Tibial nerve (tissue), 4 donors: ENCODE measurements at places on chromosomes 13 and 19. TPM values are rescaled to one million over a fixed set of nuclear protein-coding genes. Genes with fewer than 3 reads are reported as not detected.

Gene PDS5B
- 48.8 TPM for total RNA-seq

GRCh38 chr19:39360599-39360998 is 18.4 kb downstream of the SAMD4B start:
- peak overlapping the region; percentile 99 for H3K27ac ChIP-seq
- H3K27me3 ChIP-seq = no peaks in the 10 kb centered on the region
- H3K36me3 ChIP-seq = peaks cover 5% of the 10 kb centered on the region
- peaks cover 4% of the 10 kb centered on the region for H3K4me1 ChIP-seq
- H3K4me3 ChIP-seq = no peak overlapping the region

DNA sequence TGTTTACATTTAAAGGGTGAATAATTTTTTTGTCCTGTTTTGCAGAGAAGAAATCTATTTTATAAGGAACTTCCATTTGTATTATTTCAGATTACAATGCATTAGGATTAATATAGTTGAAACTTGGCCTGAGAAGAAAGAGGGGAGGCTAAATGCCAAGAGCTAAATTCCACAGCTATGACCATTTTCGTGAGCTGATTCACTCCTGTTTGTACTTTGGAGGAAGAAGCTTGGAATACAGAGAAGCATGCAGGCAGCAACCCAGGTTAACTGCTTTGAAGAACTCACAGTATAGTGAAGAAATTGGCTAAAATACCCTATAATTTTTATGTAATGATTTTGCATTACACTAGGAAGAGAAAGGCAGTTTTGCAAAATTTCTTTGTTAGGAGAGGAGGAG is 309.4 kb upstream of the KLF12 start:
- no peaks in the 10 kb centered on the region for H3K36me3 ChIP-seq
- H3K4me1 ChIP-seq = peaks cover 4% of the 10 kb centered on the region
- no peak overlapping the region for H3K27ac ChIP-seq
- no peak overlapping the region for H3K4me3 ChIP-seq
- H3K27me3 ChIP-seq = no peaks in the 10 kb centered on the region

DNA sequence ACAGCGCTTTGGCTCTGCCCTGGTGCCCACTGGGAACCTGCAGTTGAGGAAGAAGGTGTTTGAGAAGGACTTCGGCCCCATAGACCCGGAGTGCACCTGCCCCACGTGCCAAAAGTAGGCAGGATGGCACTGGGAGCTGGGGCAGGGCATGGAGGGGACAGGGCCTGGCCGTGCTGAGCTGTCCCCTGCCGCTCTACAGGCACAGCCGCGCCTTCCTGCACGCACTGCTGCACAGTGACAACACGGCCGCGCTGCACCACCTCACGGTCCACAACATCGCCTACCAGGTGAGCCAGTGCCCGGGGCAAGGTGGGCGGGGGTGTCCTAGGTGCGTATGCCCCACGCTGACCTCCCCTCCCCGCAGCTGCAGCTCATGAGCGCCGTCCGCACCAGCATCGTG is 5.1 kb upstream of the DNM2 start:
- peaks cover 67% of the 10 kb centered on the region for H3K36me3 ChIP-seq
- H3K27me3 ChIP-seq = no peaks in the 10 kb centered on the region
- no peak overlapping the region for H3K27ac ChIP-seq
- H3K4me3 ChIP-seq = no peak overlapping the region
- DNase-seq = no peak
- peaks cover 5% of the 10 kb centered on the region for H3K4me1 ChIP-seq

DNA sequence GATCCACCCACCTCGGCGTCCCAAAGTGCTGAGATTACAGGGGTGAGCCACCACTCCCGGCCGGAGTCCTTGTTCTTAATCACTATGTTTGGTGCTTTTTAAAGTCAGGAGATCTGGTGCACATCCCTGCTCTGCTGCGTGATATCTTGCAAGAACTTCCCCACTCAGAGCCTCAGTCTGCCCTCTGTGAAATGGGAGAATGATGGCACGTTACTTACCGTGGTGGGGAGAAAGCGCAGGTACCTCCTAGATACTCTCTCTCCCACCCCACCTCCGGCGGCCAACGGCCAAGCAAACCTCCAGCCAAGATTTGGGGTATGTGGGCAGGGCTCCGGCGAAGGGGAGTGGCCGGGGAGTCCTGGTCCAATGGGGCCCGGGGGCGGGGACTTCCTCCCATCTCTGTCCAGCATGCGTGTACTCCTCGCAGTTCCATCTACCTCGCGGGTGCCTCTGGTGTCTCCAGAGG is at the start of gene RYR1:
Gene RYR1 (plus strand): TSS at position 424 of the 466 bp plus-strand sequence. CDS start 139 bp downstream, outside the sequence.
- no peak within 1 kb of the TSS for H3K27ac ChIP-seq
- DNase-seq = peak; percentile 36
- peaks cover 4% of the 10 kb centered on the region for H3K4me1 ChIP-seq
- no peaks in the 10 kb centered on the region for H3K36me3 ChIP-seq
- H3K4me3 ChIP-seq = no peak within 1 kb of the TSS

GRCh38 chr13:44470638-44471562 is 97.3 kb downstream of the SERP2 start:
- no peak overlapping the region for H3K27ac ChIP-seq
- no peak overlapping the region for H3K4me3 ChIP-seq
- DNase-seq = no peak
- H3K36me3 ChIP-seq = no peaks in the 10 kb centered on the region

Gene ZNF850
- total RNA-seq = 3.1 TPM

Gene GPR18
- not detected for total RNA-seq

Gene GJB6
- total RNA-seq = not detected

- no peak overlapping the region for H3K27ac ChIP-seq
- H3K4me1 ChIP-seq = no peaks in the 10 kb centered on the region
- no peak for DNase-seq
- no peak overlapping the region for H3K4me3 ChIP-seq
- H3K27me3 ChIP-seq = no peaks in the 10 kb centered on the region
These were observed 97.0 kb upstream of the RNF113B start for GRCh38 chr13:98273824-98274742.

- H3K27ac ChIP-seq = peak overlapping the region; percentile 83
- no peak for DNase-seq
- no peak overlapping the region for H3K4me3 ChIP-seq
These were observed 128.6 kb downstream of the TEX29 start for GRCh38 chr13:111449041-111449440.
